ENCODE measurements at places on chromosomes 6 and 20.

- DNase-seq = no peak
- no peaks in the 10 kb centered on the region for H3K27me3 ChIP-seq
- no peaks in the 10 kb centered on the region for H3K4me1 ChIP-seq
- no peak overlapping the region for H3K27ac ChIP-seq
Measured at GRCh38 chr6:158653577-158654354, 3.9 kb downstream of the SYTL3 start.

DNA sequence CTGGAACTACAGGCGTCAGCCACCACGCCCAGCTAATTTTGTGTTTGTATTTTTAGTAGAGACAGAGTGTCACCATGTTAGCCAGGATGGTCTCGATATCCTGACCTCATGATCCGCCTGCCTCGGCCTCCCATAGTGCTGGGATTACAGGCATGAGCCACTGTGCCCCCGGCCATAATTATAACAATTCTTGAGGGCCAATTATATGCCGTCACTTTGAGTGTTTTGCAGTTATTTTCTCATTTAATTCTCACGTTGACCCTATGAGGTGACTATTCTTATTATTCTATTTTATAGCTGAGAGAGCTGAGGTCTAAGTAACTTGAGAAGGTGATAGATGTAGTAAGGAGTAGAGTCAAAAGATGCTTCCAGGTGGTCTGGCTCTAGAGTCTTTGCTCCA is 13.0 kb downstream of the MYO6 start:
- H3K27ac ChIP-seq = no peak overlapping the region
- no peaks in the 10 kb centered on the region for H3K4me1 ChIP-seq
- H3K4me3 ChIP-seq = no peak overlapping the region

GRCh38 chr6:142544199-142544838 is 242.5 kb downstream of the ADGRG6 start:
- H3K4me3 ChIP-seq = no peak overlapping the region
- H3K27me3 ChIP-seq = no peaks in the 10 kb centered on the region
- H3K27ac ChIP-seq = no peak overlapping the region
- no peak for DNase-seq
- H3K36me3 ChIP-seq = no peaks in the 10 kb centered on the region

GRCh38 chr6:3019065-3019464 is 19.4 kb downstream of the NQO2 start:
- H3K4me3 ChIP-seq = no peak overlapping the region
- no peak overlapping the region for H3K27ac ChIP-seq
- peaks cover 9% of the 10 kb centered on the region for H3K4me1 ChIP-seq
- DNase-seq = no peak

DNA sequence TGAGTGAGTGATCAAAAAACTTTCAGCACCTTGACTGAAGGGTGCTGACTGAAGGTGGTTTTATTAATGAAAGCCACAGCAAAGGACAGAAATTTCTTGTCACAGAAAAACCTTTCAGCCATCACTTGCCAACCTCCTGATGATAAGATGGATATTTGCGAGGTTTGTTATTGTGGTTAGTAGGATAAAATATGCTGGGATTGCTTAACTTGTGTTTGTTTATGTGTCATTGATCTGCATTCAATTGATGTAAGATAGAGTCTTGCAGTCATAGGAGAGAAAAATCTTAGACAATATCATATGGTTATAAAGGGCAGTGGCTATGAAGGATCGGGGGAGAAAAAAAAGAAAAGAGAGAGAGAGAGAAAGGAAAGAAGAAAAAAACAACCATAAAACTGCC is 1.2 kb downstream of the TSBP1 start:
- no peaks in the 10 kb centered on the region for H3K36me3 ChIP-seq
- H3K27ac ChIP-seq = no peak overlapping the region
- H3K27me3 ChIP-seq = no peaks in the 10 kb centered on the region
- H3K4me1 ChIP-seq = no peaks in the 10 kb centered on the region

DNA sequence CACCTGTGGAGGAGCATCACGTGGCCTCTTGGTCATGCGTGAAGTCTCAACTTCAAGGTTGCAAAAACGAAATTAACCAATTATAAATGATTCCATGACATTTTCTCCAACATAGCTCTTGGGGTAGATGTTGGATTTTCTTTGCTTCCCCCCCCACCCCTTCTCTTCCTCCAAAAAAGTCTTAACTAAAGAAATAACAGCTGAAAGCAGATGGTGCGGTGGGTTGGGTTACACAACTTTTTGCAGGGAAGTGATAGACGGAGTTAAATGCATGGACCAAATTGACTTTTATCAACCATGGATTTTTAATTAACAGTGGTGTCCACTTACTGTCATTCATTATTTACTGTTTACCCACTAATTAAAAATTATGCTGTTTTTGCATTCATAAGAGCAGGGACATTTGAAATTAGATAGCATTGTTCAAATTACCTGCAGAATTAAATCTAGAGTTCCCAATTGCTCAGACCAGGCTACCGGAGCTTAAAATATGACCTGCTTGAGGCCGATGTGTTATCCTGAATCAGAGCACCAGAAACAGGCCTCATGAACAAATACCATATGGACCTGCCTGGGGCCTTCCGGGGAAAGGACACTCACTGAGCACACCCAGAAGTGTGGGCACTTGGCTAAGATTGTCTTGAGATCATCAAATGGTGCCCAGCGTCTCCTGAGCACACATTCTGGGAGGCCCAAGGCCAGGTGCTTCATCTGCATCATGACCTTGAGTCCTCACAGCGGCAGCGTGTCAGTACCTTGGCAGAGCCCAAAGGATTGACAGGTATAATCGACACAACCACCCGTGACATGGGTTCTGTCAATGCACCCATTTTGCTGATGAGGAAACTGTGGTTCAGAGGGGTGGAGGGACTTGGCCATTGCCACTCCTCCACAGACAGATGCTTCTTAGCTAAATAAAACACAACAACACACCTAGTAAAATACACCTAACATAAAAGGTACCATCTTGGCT is 41.5 kb downstream of the APCDD1L start:
- no peaks in the 10 kb centered on the region for H3K4me1 ChIP-seq
- H3K36me3 ChIP-seq = no peaks in the 10 kb centered on the region
- H3K27ac ChIP-seq = no peak overlapping the region
- no peaks in the 10 kb centered on the region for H3K27me3 ChIP-seq

GRCh38 chr6:20696676-20697075 is 162.4 kb downstream of the CDKAL1 start:
- no peak for DNase-seq
- peaks cover 2% of the 10 kb centered on the region for H3K4me1 ChIP-seq
- no peaks in the 10 kb centered on the region for H3K27me3 ChIP-seq
- H3K4me3 ChIP-seq = no peak overlapping the region
- H3K36me3 ChIP-seq = no peaks in the 10 kb centered on the region

DNA sequence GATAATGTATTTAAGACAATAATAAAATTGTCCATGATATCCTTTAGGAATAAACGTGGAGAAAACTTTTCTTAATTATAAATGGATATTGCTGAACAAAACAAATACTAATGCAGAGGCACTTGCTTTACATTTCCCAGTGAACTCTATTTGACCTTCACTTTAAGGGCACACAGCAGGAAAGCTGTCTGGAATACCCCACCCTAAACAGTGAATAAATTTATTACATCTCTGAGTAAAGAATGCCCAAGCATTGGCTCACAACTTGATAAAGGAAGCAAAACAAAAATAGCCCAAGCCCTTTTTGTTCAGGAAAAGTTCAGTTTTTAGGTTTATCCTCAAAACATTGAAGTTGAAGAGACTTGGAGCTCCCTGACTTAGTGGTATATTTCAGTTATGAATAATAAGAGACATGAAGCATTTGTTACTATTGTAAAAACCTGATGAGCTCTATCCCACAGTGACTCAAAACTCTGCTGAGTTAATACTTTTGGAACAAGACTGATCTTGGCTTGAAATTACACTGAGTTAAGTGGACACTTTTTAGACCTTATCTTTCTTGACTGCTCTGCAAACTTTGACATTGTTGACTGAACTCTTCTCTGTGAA is 353.9 kb downstream of the BCKDHB start:
- H3K4me3 ChIP-seq = no peak overlapping the region
- no peak for DNase-seq
- H3K4me1 ChIP-seq = peaks cover 2% of the 10 kb centered on the region
- no peak overlapping the region for H3K27ac ChIP-seq

DNA sequence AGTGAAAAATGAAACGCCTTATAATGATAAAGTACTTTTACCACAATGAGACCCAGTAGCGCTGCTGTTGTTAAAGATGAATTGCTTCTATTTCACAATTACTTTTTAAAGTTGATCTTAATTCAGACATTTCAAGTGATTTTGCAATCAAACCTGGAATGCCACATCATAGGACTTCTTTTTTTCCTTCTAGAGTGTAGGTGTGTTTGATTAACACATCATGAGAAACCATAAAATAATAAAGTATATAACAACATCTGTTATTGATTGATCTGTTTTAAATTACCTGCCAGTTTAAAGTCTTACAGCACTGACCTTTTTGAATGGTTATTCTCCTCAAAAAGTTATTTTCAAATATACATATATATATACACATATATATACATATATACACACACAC is 38.6 kb downstream of the HEBP2 start:
- peaks cover 2% of the 10 kb centered on the region for H3K27me3 ChIP-seq
- no peak overlapping the region for H3K4me3 ChIP-seq
- no peak overlapping the region for H3K27ac ChIP-seq
- H3K4me1 ChIP-seq = no peaks in the 10 kb centered on the region
- DNase-seq = no peak

DNA sequence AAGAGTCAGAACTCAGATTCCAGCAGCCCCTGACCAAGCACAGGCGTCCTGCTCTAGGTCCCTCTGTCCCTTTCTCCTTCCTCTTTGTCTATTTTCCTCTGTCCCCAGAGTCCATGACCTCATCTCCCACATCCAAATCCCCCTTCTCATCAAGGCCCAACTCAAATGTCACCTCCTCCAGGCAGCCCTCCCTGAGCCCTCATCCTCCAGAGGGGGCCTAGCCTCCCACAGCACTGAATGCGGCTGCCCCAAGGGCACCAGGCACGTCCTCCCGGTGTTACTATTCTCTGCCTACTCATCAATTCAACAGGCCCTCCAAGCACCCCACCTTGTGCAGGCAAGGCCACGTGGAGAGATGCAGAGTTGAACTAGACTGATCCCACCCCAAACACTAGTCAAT is 49.7 kb downstream of the GRM4 start:
- no peaks in the 10 kb centered on the region for H3K4me1 ChIP-seq
- no peaks in the 10 kb centered on the region for H3K36me3 ChIP-seq
- H3K27ac ChIP-seq = no peak overlapping the region
- no peak overlapping the region for H3K4me3 ChIP-seq

- H3K4me3 ChIP-seq = no peak overlapping the region
- DNase-seq = no peak
- H3K36me3 ChIP-seq = no peaks in the 10 kb centered on the region
- H3K27ac ChIP-seq = no peak overlapping the region
- H3K27me3 ChIP-seq = peaks cover 2% of the 10 kb centered on the region
- H3K4me1 ChIP-seq = no peaks in the 10 kb centered on the region
Measured at GRCh38 chr6:10838794-10839333, 525 bp upstream of the MAK start.

- no peaks in the 10 kb centered on the region for H3K27me3 ChIP-seq
- H3K36me3 ChIP-seq = no peaks in the 10 kb centered on the region
- no peaks in the 10 kb centered on the region for H3K4me1 ChIP-seq
- H3K4me3 ChIP-seq = no peak overlapping the region
- H3K27ac ChIP-seq = no peak overlapping the region
- DNase-seq = no peak
Measured at GRCh38 chr6:25487012-25487411, 165.0 kb upstream of the SCGN start.

GRCh38 chr6:19035461-19036195 is 648.5 kb downstream of the RNF144B start:
- H3K27me3 ChIP-seq = no peaks in the 10 kb centered on the region
- no peak for DNase-seq
- H3K4me3 ChIP-seq = no peak overlapping the region
- H3K36me3 ChIP-seq = no peaks in the 10 kb centered on the region

DNA sequence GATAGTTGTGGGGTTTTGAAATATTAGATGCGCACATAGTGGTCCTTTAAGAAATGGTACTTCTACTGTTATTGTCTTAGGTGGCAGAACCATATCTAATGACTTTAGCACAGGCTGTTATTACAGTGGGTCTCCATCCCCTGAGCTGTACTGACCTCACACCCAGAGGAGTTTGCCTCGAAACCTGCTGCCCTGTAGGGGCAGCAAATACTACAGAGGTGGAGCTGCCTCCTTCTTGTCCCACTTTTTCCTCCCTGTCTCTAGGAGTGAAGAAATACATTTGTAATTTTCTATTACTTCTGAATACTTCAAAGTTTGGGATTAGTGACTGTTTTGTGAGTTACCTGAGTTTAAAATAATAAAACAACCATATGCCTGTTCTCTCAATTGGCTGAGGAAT is 8.2 kb downstream of the TRIM31 start:
- H3K4me3 ChIP-seq = no peak overlapping the region
- peaks cover 24% of the 10 kb centered on the region for H3K27me3 ChIP-seq
- H3K27ac ChIP-seq = no peak overlapping the region
- DNase-seq = no peak
- H3K36me3 ChIP-seq = no peaks in the 10 kb centered on the region
- no peaks in the 10 kb centered on the region for H3K4me1 ChIP-seq

GRCh38 chr6:1311400-1312202 is at the start of gene FOXQ1:
Gene FOXQ1, plus strand, starts transcription at chr6:1312098. Its CDS starts 607 bp downstream, at chr6:1312705.
- no peaks in the 10 kb centered on the region for H3K36me3 ChIP-seq
- no peak within 1 kb of the TSS for H3K27ac ChIP-seq
- H3K4me1 ChIP-seq = peaks cover 3% of the 10 kb centered on the region
- peak within 1 kb of the TSS; percentile 14 for H3K4me3 ChIP-seq

DNA sequence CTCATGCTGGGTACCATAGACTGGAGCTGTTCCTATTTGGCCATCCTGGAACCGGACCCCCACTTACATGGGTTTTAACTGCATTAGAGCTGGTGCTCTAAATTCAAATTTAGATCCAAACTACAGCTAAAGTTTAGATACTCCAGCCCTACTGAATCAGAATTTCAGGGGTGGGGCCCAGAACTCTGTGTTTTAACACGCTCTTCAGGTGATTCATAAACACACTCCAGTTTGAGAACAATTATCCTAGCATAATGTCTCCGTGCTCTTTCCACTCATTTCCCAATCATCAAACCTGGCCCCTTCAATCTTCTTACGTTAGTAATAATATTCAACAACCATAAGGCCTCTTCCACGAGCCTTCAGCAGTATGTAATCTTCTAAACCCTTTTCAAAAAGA is 15.3 kb downstream of the TRPC4AP start:
- H3K36me3 ChIP-seq = peaks cover 10% of the 10 kb centered on the region
- no peaks in the 10 kb centered on the region for H3K27me3 ChIP-seq
- H3K27ac ChIP-seq = no peak overlapping the region
- peak overlapping the region; percentile 6 for H3K4me3 ChIP-seq
- no peak for DNase-seq

- H3K36me3 ChIP-seq = no peaks in the 10 kb centered on the region
- no peaks in the 10 kb centered on the region for H3K4me1 ChIP-seq
- H3K27ac ChIP-seq = no peak overlapping the region
- no peak overlapping the region for H3K4me3 ChIP-seq
Measured at GRCh38 chr6:118054082-118054481, 147.0 kb downstream of the SLC35F1 start.

GRCh38 chr6:135479601-135480000 is 17.9 kb downstream of the AHI1 start:
- H3K4me3 ChIP-seq = no peak overlapping the region
- no peak for DNase-seq
- no peaks in the 10 kb centered on the region for H3K4me1 ChIP-seq
